Stimulated activated CD8-positive, alpha-beta memory T cell treated with anti-CD3 and anti-CD28 coated beads, Interleukin-4, amount 100 ng/mL, for 1 hour (primary cell): ENCODE measurements at places on chromosomes 5 and 9.

- DNase-seq = no peak
Observed at GRCh38 chr9:99078717-99079116, 26.2 kb upstream of the TGFBR1 start.

DNA sequence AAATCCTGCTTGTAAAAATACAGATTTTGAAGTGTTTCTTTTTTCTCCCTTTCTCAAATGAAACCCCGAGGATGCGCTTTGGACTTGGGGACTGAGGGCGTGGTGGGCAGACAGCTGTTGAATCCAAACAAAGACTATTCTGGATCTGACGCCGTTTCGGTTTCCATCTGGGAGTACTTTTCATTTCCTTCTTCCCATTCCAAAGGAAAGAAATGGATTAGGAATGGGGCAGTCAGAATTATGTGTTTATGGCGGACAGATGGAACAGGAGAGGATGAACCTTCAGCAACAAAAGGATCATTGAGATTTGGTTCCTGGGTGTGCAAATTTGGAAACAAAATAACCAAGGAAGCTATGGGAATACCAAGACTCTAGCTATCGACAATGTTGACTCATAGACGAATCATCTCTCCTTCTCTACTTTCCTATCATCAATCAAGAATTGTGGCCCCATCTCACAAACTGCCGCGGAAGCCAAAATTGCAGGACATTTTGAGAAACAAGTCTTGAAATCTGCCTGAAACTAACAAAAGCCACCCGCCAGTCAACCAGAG lies 300.6 kb downstream of the PARP8 start:
- DNase-seq = no peak

DNA sequence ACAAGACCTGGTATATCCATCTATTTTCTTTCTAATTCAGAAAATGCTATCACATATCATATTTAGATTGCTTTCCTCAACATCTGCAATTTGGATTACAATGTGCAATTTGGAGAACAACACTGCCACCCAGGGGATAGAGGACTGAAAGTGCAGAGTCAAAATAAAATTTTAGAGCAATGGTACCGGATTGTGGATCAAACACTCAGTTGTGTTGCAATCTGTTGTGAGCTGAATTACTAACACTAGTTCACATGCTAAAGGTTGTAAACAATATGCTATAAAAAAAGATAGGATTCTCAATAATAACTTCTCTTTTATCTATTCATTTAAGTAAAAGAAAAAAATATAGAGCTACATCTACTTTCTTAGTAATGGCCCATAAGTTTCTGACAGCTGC lies 11.9 kb upstream of the SRFBP1 start:
- no peak for DNase-seq

DNA sequence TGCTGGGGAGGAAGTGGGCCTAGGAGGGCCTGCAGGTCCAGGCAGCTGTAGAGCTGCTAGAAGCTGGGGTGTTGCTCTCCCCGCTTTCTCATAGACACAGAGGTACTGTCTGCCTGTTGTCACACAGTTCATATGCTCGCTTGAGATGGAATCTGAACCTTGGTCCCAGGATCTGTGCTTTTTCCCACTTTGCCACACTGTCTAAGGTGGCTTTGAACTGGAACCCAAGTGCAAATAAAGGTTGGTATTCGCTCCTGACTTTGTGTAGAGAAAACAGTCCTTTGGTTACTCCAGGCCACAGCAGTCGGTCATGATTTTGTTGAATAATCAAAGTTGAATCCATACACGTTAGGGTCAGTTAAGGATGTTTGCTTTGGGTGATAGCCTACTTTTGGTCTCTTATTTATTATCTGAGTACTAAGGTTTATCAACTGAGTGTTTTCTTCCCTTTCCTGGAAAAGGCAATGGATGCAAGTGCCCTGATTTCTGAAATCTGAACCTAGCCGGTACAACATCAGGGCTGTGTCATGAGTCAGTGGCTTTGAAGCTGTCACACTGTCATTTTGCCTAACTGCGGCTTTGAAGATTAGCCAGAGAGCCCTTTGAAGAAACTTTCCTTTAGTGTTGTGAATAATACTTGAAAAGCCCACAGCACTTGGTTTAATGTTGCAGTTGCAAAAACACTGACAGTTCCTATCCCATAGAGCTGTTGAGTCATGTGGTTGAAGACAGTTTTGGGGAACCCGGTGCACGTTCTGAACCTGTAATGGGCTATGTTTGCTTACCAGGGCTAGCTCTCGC lies 41.3 kb downstream of the HABP4 start:
- DNase-seq = no peak

DNA sequence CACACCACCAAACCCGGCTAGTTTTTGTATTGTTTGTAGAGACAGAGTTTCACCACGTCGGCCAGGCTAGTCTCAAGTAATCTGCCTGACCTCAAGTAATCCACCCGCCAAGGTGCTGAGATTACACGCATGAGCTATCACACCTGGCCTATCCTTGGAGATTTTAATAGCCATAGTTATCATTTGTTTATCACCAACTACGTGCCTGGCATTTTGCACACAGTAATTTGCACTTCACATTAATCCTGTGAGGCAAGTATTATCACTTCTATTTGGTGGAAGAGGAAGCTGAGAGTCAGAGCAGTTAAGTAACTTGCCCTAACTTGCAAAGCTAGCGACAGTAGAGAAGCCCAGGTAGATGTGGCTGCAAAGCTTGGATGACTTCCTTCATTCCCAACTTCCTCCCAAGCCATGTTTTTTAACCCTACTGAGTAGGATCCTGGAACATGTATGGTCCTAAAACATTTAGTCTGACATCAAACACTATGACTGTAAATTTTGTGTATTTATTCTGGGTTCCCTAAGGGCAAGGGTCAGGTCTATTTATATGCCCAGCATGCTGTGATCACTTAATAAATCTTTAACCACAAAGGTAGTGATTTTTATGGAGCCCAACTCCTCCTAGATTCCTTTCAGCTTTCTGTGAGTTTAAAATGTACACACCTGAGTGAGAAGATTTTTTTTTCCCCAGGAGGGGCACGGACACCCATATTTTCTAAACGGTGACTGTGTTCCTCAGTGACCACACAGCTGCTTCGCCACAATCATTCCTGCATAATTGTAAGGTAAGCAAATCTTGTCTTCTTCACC lies 100.2 kb upstream of the RAI14 start:
- DNase-seq = no peak

DNA sequence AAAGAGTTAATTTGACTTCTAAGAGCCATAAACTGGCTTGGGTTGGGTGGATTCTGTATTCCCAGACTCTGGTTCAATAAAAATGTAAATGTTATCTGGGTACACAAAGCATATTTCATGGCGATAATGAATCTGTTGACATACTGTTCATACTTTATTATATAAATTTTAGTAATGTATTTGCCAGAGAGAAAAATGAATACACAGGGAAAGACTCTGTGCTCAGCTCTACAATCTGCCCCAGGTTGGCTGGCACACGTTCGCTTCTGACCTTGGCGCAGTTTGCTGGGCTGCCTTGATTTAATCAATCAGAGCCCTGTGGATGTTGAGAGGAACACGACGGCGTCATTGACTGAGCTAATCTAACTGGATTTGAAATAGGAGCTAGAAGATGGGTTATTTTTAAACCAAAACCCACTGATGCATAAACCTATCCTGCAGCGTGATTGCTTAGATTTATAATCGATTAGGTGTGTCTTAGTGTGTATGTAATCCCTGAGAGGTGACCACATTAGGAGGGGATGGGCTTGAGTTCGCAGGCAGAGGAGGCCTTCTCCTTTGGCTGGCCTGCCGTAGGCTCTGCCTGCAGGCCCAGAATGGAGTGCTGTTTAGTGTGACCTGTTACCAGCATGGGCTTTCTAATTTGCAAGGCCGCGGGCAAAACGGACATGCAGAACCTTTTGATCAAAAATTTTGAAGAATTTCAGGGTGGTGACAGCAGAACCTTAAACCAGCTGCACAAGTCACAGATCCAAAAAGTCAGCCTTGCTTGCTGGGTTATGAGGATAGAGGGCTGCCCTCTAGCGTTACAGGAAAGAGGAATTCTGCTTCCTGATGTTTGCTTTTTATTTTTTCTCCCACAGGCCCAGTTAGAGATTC lies 3.9 kb upstream of the ADCY2 start:
- DNase-seq = no peak
